ENCODE measurements at places on chromosomes 2 and 18.

- no peak for DNase-seq
These were observed 72.8 kb upstream of the ZEB2 start for GRCh38 chr2:144592500-144593256.

- DNase-seq, result peak; percentile 76
These were observed 6.5 kb downstream of the PTMA start for GRCh38 chr2:231714639-231715498.

DNA sequence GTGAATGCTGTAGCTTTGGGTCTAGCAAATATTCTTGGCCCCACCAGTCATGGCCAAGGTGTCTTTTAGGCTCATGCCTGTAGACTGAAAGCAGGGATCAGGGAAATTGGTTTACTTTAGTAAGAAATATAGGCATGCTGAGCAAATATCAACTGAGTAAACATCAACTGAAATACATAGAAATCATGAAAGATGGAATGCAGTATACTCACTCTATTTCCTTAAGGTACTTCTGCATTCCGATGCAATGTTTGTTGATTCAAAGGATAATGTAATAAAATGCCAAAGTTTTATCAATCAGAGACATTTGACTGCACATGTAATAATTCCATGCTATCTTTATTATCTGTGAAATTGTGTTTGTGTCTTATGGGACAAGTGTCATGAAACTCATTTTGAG, 19.6 kb upstream of the IL1R1 start:
- DNase-seq, result no peak

DNA sequence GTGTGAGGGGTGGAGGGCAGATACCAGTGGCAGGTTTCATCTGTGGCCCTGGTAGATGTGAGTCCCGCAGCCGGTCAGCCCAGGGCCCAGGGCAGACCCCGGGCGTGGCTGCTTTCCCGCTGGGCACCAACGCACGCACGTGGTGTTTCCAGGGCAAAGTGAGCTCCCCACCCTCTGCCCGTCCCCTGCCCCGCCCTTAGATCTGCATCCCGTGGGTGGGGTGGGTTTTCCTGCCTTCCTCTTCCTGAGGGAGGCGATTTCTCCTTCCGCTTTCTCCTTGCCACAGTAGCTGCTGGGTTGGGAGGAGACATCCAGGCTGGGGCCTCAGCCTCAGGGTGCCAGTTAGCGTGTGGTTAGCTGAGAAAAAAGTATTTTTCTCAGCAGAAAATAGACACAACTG, 49.6 kb downstream of the ODC1 start:
- DNase-seq, result no peak

DNA sequence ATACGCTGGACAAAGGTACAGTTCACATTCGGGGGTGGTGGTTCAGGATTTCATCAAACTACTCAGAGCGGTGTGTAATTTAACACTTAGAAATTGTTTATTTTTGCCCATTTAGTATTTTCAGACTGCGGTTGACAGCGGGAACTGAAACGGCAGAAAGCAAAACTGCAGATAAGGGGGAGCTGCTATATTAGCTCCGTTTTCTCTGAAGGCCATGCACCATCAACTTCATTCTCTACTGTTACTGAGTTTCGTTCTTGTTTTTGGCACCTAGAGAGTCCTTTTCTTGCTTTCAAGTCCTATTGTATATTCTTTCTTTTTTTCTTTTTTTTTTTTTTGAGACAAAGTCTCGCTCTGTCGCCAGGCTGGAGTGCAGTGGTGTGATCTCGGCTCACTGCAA, 121.5 kb upstream of the SP3 start:
- no peak for DNase-seq

Measured in CD4-positive, alpha-beta T cell treated with Interleukin-15 for 4 hours (primary cell).